ENCODE measurements at places on chromosomes 13 and 19. TPM values are rescaled to one million over a fixed set of nuclear protein-coding genes. Genes with fewer than 3 reads are reported as not detected.

- DNase-seq: no peak
Measured at GRCh38 chr13:40064154-40065097, 409.0 kb downstream of the COG6 start.

GRCh38 chr19:54403054-54403453, 12.2 kb upstream of the TTYH1 start:
- no peak for DNase-seq

The IGLON5 gene
- 5.2 TPM for polyA plus RNA-seq

GRCh38 chr13:33057019-33057780, 41.0 kb downstream of the KL start:
- DNase-seq: no peak

The POSTN gene
- polyA plus RNA-seq: 231 TPM

DNA sequence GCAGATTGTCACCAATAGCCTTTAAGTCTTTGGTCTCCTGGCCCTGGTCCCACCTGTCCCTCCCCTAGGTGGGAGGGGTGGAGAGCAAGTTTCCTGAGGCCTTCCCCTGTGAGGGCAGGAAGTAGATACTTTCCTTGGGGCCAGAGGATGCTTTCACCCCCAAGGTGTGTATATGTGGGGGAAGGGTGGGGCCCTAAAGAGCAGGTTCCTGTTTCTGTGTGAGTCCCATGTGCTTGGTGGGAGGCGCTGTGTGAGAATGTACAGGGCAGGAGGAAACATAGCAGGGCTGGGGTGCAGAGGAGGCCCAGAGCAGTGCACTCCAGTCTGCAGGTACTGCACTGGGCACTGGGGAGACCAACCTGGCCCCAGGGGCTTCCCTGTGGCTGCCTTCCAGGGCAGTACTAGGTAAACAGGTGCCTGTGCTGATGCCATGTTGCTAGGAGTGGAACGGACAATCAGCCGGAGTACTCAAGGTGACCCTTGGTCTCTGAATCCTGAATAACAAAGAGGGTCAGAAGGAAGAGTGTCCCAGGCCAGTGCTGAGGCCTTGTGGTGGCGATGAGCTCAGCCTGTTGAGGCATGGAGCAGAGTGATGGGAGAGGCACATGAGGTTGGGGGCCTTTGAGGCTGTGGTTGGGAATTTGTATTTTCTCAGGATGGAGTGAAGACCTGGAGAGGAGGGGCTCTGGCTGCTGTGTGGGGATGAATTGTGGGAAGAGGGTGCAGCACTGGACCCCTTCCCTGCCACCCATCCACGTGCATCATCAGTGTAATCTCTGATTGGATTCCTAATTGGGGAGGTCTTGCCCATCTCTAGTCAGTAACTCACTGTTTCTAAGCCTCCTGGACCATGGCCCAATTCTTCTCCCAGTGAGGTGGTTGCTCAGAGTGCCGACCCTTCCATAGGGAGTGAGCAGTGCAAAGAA, 5.1 kb downstream of the EGLN2 start:
- no peak for DNase-seq

- DNase-seq: no peak
Measured at GRCh38 chr13:48281556-48281955, 22.0 kb upstream of the RB1 start.

DNA sequence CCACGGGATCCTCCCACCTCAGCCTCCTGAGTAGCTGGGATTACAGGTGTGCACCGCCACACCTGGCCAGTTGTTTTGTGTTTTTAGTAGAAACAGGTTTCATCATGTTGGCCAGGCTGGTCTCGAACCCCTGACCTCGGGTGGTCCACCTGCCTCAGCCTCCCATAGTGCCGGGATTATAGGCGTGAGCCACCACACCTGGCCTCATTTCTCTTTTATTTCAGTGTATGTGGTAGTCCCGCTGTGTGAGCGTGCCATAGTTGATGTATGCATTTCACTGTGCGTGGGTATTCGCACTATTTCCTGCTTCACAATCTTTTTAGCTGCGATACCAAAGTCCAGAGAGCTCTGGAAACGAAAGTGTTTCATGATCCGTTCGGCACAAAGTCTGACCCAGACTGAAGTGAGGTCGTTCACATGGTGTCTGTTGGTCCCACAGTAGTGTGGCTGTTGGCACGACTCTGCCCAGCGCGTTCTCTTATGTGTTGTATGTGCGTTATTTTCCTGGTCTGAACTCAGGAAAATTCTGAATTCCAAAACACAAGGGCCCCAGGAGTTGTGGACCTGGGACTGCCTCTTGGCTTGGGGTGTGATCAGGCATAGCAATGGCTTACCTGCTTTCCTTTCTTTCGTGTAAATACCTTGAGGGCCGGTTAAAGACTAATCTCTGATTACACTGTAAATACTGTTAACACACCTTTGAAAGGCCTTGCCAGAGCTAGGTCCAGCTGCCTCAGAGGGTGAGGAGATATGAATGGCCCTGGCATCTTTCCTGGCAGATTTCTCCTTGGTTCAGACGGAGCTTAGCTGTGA, 8.6 kb downstream of the EPN1 start:
- DNase-seq: peak; percentile 16

DNA sequence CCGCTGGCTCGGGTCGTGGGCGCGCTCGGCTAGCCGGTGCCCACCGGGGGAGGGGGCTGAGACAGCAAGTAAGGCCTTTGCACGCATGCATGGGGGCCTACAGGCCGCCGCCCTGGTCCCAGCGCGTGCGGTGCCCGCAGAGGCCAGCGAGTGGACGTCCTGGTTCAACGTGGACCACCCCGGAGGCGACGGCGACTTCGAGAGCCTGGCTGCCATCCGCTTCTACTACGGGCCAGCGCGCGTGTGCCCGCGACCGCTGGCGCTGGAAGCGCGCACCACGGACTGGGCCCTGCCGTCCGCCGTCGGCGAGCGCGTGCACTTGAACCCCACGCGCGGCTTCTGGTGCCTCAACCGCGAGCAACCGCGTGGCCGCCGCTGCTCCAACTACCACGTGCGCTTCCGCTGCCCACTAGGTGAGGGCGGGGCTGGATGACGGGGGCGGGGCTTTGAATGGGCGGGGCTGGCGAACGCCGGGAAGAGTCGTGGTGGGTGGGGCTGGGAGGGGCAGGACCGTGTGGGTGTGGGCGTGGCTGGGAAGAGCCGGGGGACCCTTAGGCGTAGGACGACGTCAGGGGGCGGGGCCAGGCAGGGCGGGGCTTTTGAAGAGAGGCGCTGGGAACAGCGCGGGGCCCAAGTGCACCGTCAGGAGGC, 2.1 kb downstream of the CILP2 start:
- DNase-seq: no peak

GRCh38 chr19:56403764-56404704, at the start of gene ZNF583:
Gene ZNF583 (plus strand): TSS chr19:56404332. CDS start chr19:56407115, 2,783 bp downstream.
- peak; percentile 89 for DNase-seq

- DNase-seq: no peak
Measured at GRCh38 chr19:5927441-5927821, 13.4 kb downstream of the CAPS start.

GRCh38 chr19:49554701-49555181, 25.6 kb downstream of the NOSIP start:
- DNase-seq: no peak

The PSG6 gene
- polyA plus RNA-seq: not detected

DNA sequence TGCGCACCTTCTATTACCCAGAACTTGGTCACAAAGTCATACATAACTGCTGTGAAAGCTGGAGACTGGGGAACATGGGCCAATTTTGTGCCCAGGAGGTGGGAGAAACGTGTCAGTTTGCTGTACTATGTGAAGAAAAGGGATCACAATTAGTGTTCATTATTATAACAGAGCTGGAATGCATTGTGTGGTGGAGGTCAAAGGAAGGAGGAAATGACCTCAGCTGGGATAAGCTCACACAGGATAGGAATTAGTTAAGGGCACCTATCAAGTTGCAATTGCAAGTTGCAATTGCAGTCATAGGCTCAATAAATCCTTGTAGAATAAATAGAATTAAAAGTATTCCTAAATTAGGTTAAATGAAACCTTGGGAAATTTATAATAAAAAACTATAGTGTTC, 103.9 kb upstream of the OBI1 start:
- no peak for DNase-seq

GRCh38 chr19:10018263-10018662, 5.0 kb downstream of the RDH8 start:
- no peak for DNase-seq

DNA sequence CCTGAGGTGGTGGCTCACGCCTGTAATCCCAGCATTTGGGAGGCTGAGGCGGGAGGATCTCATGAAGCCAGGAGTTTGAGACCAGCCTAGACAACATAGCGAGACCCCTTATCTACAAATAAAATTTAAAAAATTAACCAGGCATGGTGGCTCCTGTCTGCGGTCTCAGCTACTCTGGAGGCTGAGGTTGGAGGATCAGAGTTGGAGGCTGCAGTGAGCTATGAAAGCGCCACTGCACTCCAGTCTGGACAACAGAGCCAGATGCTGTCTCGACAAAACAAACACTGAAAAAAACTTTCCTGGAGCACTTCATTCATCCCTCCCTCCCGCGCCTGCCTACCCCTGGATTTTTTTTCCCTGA, 665 bp upstream of the ATG4D start:
- no peak for DNase-seq

DNA sequence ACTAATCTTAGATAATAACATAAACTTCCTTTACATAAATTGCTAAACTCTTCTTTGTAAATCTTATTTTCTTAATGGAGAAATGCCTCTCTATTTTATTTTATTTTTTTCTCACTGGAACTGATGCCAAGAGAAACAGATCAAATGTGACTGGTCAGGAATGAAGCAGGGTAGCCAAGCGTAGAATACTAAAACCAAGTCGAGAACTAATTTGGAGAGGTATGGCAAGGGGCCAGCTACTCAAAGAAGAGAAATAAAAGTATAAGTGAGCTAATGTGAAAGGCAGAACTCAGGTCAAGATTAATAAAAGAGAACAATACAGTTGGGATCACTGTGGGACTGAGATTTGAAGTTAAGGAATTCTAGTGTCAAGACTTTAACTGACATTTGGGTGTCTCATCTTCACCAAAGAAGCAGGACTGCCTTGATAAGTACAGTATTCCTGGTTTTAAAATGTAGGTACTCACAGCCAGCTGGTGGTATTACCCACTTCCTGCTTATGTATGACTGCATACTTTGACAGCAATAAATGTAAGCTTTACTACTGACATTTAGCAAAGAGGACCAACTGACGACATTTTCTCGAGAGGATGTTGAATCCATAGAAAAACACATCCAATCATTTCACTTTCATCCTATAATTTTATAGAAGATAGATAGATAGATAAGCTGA, 1192.2 kb downstream of the EFNB2 start:
- DNase-seq: peak; percentile 34

- DNase-seq: no peak
Measured at GRCh38 chr13:106471957-106472543, 63.4 kb downstream of the EFNB2 start.

DNA sequence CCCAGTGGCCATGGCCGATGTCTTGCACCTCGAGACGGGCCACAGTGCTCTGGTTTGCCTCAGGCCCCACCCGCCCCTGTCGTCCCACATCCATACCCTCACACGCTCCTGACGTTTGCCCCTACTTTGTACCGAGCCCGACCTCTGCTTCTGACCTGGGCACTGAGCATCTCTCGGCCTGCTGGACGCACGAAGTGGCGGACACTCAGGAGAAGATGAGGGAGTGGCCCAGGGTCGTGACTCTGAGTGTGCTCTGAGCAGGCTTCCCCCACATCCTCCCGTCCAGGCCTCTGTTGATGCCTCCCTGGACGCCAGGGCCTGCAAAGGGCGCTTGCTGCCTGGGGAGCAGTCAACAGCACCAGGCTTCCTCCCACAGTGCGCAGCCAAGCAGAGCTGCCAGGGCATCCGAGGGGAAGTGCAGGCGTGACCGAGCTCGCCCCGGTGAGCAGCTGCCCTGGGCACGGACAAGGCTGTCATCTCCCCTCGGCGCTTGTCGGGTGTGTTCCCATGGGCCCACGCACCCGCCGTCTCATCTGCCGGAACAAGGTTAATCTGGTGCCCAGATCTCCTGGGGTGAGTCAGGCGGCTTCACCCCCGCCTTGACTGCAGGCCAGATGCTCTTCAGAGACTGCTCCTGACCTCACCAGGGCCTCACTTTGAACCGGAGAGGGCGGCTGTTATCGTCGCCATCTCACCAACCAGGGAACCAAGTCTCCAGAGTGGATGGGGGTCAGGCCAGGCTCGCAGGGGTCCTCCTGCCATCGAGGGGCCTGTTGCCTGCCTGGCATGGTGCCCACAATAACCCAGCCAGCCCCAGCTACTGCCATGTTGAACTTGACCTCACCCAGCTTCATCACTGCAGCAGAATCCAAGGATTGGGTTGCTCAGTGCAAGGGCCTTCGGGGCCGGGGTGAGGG, 27.2 kb downstream of the COMP start:
- no peak for DNase-seq

DNA sequence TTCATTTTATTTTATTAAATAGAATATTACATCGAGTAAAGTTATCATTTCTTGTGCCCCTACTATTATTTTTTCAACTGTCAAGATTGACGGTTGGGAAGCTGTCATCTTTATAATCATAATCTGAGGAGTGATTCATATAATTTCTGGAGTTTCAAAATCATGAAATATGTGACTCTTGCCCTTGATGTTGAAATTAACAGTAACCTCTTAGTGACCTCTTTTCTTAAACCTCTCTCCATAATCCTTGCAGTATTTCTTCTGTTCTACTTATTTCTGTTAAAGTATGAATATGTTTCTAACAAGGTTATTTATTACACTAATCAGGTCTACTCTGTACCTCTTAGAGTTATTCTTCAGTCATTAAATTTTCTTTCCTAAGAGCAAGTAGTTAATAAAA, 663.8 kb downstream of the LIG4 start:
- DNase-seq: no peak

The NALCN gene
- polyA plus RNA-seq: 0.92 TPM

The KLF1 gene
- 0.32 TPM for polyA plus RNA-seq

The TEX26 gene
- polyA plus RNA-seq: 1.7 TPM

DNA sequence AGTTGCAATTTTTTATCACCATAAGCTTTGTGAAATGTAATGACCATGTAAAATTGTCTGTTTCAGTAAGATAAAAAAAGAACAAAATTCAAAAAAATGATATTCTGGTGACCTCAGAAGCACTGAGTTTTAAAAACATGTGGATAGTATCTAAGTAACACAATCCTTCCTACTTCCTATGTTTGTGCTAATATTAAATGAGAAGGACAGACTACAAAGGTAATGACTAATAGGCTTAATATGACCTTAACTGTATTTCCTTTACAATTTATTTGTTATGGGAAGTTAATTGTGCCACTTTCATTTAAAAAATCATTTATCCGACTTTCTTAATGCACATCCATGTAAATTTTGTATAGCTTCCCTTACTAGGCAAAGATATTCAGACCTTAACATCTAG, 1030.4 kb upstream of the ATXN8OS start:
- DNase-seq: no peak

DNA sequence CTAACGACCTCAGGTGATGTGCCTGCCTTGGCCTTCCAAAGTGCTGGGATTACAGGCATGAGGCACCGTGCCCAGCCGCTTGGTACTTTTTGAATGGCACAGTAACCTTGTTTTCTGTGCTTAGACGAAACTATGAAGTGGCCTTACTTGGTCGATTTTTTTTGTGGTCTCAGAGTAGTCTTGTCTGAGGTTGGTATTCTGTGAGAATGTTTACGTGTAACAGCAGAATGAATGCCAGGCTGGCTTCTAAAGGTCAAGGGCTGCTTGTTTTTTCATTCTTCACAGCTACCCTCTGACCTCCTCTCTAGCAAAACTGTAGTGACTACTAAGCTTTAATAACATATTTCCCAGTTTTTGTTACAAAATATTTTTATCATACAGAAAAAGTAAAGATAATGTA, 313.3 kb downstream of the GPC6 start:
- DNase-seq: no peak

The ITPKC gene
- 12.3 TPM for polyA plus RNA-seq

The PPP1R15A gene
- 35.1 TPM for polyA plus RNA-seq

The CPB2 gene
- 0.14 TPM for polyA plus RNA-seq
